ENCODE measurements at places on chromosomes 6 and 20.

DNA sequence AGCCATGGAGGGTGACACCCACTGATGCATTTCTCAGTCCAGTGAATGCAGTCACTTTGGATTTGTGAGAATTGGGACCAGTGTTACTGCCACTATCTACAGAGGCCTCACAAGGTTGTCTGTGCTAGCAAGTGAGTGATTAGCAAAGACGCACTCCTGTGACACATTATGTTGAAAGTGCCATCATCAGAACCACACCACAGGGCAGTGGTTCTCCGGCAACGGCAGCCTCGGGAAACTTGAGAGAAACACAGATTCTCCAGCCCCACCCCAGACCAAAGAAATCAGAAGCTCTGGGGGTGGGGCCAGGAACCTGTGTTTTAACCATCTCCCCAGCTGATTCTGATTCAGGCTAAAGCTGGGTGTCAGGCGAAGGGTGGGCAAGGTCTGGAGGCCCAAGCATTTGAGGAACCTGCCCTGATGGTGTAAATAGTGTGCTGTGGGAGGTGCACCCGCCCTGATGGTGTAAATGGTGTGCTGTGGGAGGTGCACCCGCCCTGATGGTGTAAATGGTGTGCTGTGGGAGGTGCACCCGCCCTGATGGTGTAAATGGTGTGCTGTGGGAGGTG is 39.9 kb downstream of the TMEM242 start:
- peak; percentile 44 for DNase-seq

DNA sequence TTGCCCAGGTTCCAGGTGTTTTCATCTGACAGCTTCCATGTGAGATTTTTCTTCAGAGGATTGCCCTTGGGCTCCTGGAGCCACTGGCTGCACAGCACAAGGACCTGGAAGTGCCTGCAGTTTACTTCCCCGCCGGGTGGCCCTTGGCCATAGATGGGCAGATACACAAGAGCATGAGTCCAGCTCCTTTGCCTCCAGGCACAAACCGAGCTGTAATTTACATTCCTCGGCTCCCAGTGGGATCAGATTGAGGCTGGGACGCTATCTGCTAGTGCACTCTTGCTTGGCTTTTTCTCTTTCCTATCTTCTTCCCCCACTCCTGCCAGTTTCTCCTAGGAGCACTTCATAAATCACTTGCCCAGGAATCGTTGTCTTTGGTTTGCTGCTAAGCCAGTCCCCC is 85.4 kb upstream of the RALY start:
- DNase-seq, result no peak

GRCh38 chr20:33522256-33522820 is 32.4 kb downstream of the CBFA2T2 start:
- no peak for DNase-seq

GRCh38 chr6:167270499-167271311 is 20.4 kb upstream of the UNC93A start:
- DNase-seq, result no peak

GRCh38 chr20:62567246-62568044 is 74.9 kb upstream of the SLCO4A1 start:
- no peak for DNase-seq

GRCh38 chr6:44284121-44284520 is 13.9 kb downstream of the TMEM151B start:
- no peak for DNase-seq

DNA sequence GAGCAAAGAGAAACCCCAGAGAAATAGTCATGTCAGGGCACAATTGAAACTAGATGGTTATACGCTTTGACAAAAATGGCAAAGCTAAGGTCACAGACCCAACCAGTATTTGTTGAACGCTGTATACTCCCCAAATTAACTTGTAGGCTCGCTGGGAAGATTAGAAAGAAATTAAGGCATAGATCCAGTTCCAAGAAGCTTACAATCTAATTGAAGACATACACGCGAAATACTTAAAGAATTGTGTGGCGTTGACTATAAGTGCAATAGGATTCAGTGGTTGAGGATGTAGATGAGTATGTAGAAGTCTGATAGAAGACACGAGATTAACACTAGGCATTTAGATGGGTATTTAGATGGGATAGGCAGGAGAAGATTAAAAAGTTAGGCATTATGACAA is 525 bp downstream of the FAM229B start:
- DNase-seq, result no peak

DNA sequence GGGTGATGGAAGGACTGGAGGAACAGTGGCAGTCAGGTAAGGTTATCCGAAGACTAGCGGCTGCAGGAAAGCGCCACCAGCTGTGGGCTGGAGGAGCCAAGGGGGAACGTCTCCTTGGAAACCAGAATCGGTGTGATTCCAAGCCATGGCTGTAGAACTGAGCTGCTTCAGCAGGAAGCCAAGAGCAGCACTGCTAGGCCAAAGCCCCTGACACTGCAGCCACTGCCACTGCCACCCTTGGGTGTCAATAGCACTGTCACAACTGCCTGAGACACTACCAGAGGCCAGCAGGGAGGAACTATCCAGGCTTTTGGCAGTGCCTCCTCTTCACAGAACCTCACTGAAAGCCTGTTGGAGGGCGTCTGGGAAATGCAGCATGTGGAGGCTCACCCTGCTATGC is 289.6 kb upstream of the SUPT3H start:
- DNase-seq, result no peak

DNA sequence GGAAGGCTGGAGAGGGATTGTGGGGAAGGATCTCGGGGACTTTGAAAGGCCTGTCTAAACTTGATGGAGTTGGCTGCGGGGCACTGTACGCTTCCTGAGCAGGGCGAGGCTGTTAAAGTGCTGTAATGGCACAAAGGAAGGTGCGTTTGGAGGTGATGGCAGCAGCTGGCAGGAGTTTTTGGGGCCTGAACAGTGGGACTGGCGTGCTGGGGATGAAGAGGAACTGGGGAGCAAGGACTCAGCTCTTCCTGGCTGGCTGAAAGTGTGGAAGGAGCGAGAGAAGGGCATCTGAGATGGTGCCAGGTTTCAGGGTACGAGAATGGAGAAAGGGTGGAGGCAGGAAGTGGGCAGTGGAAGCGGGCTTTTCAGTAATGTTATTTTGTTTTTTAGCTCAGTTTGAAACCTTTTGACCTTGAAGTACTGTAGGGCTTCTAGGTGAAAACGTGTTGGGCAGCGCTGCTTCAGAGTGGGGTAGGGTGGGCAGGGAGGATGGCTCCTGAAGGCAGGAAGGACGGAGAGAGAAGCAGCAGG is 8.0 kb downstream of the TMEM181 start:
- DNase-seq, result no peak

DNA sequence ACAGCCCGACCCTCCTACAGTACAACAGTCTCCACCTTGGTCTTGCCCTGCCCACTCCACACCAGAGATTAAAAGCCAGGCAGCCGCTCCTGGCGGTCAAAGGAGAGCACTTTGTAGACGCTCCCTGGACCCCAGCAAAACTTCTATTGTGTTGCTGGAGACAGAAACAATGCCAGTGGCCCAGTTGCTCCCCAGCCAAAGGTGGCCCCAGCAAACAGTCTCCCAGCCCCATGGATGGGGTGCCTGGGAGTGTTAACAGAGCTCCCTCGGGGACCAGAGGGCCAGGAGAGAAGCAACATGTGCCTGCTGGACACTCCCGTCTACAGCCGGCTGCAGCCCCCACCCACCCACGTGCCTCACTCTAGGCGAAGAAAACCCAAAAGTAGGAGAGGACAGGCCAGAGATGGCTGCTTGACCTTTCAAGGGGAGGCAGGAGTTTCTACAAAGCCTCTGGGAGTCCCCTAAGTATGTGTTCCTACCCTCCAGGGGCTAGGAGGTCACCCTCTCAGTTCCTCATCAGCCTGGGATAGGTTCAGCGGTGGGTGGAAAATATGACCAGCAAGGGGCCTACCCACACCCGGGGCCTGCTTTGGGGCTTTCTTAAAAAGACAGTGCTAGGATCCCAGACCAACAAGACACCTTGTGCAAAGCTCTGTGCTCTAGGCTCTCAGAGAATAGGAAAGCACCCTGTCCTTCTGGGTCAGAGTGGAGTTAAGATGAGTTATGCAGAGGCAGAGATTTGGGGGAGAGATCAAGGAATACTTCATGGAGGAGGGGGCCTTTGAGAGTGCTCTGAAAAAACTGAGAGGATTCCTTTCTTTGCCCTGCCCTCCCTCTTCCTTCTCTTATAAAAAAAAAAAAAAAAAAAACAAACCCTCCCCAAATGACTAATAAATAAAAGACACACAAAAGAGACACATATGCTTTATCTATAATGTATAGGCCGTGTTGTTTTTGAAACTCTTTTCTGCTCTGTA is 19.0 kb upstream of the PREX1 start:
- DNase-seq, result no peak

DNA sequence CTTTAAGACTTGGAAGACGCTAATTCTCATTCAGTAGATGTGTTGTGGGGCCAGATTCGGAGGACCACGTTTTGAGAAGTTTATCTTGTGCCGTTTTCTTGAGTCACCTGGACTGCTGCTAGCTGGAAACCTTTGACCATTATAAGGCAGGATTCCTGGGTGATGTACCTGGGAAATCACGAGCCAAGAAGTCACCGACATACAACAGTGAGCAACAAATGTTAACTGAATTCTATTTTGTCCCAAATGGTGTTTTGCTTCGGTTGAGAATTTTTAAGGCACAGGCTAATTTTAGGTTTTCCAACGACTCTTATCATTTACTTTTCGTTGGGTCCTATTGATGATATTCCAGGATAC is 93.4 kb upstream of the BTN3A2 start:
- no peak for DNase-seq

DNA sequence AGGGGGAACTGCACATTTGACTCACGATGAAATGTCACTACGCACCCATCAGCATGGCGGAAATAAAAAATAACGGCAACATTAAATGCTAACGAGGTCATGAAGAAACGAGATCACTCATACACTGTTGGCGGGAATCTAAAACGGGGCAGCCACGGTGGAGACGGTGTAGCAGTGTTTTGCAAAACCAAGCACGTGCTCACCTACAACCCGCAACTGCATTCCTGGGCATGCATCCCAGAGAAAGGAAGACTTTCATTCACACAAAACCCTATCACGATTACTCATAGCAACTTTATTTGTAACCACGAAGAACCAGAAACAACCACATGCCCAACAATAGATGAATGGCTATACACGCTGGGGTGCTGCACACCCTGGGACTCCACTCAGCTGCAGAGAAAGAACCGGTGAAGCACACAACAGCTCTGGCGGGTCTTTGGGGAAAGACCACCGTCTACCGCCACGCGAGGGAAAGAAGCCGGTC is 77.0 kb downstream of the YTHDF1 start:
- no peak for DNase-seq

GRCh38 chr6:96675597-96675996 is 112.7 kb downstream of the FHL5 start:
- no peak for DNase-seq

All from T-helper 2 cell (primary cell).